ENCODE measurements at places on chromosomes 1 and 21.

DNA sequence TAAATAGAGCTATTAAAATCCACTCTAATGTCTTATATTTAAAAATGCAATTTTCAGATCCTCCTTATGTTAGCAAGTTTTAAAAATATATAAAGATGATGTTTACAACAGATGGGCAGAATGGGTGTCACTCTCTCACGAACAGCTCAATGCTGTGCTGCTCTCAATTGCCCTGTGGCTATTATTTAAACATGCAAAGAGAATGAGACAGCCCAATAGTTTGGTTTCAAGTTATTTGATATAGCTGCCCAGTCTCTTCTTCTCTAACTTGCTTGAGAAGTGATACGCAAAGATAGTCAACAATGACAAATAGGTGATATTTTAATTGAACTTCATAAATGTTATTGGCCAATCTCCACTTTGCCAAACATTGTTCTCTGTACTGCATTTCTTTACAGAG is 199.3 kb upstream of the GREM2 start:
- no peak for DNase-seq

- DNase-seq, result no peak
These were observed 28.4 kb upstream of the C1orf159 start for GRCh38 chr1:1144122-1144842.

- DNase-seq, result peak; percentile 22
These were observed 5.7 kb downstream of the ALG14 start for GRCh38 chr1:95067062-95067461.

GRCh38 chr21:43277481-43278351 is 108.9 kb downstream of the CRYAA start:
- DNase-seq, result no peak
